CD4-positive, alpha-beta T cell treated with Interleukin-6 at 100 ng/mL for 8 hours (primary cell): ENCODE measurements at places on chromosomes 5 and 9.

GRCh38 chr5:124679578-124680199, 66.8 kb downstream of the ZNF608 start:
- no peak for DNase-seq

DNA sequence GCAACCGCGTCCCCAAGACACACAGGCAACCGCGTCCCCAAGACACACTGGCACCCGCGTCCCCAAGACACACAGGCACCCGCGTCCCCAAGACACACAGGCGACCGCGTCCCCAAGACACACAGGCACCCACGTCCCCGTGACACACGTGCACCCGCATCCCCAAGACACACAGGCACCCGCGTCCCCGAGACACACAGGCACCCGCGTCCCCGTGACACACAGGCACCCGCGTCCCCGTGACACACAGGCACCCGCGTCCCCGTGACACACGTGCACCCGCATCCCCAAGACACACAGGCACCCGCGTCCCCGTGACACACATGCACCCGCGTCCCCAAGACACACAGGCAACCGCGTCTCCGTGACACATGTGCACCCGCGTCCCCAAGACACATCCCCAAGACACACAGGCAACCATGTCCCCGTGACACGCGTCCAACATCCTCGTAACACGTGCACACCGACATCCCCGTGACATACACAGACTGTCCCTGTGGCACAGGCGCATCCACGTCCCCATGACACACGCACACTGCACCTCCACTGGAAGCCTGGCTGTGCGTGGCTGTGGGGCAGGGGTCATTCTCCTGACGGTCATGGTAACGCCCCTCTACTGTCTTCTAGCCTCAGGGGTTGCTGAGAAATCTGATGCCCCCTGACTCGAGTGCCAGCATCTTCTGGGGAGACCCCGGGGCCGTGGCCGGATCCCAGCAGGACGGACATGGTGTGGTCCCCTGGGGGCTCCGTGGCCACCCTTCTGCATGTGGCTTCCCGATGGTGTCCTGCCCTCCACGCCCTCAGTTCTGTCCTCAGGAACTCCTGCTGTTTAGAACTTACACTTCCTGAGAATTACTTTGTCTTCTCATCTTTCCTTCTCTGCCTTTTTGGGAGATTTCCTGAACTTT, 24.1 kb downstream of the EXD3 start:
- no peak for DNase-seq

DNA sequence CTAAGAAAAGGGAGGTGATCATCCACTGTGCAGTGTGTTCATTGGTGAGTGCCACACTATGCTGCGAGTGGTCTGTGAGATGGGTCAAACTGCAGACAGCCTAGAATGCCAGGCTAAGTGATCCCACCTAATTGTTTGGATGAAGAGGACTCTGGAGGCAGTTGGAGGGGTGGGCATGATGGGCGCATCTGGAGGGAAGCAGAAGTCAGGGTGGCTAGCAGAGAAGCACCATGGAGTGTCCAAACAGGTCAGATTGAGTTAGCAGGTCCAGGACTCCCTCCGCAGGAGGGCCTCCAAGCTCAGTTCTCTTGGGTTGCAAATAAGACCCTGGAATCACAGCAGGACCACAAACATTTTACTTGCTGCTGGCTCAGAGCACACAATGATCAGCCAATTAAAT, 19.9 kb upstream of the ANGPTL2 start:
- no peak for DNase-seq

DNA sequence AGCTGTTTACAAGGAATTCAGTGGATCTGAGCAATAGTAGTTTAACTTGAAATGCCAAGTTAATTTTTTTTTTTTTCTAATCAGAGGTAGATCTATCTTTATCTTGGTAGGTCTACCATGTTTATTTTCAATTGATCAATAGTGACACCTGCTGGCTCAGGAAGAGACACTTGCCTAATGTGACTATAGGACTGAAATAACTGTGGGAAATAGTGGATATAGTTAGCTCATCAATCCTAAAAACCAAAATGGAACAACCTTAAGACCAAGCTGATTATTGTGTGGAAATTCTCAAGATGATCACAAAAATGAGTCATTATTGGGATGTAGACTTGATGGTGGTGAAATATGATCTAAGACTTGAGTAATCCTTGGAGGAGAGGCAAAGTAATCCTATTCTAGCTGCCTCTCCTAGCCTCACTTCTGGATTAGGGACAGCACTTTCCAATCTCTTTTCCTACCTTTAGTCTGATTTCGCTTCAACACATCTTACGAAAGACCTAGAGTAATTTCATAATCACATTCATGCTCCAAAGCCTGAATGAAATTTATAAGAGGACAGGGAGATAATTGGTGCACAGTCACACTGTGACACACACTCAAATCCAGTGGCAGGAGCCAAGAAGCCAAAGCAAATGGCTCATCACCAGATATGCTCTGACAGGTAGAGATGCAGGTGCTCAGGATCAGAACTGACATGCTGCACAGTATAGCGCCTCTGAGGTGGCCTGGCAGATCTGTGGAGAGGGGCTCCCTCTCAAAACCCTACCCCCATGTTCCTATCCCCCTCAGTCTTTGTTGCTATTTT, 156.3 kb downstream of the HMHB1 start:
- DNase-seq = peak; percentile 23

GRCh38 chr5:147512659-147513379, 3.0 kb upstream of the DPYSL3 start:
- no peak for DNase-seq

- no peak for DNase-seq
These were observed 267.3 kb downstream of the MLLT3 start for GRCh38 chr9:20355022-20355421.

- no peak for DNase-seq
These were observed 782.4 kb upstream of the WWC1 start for GRCh38 chr5:167509076-167509475.

GRCh38 chr5:58794875-58795274, 212.0 kb downstream of the RAB3C start:
- no peak for DNase-seq

DNA sequence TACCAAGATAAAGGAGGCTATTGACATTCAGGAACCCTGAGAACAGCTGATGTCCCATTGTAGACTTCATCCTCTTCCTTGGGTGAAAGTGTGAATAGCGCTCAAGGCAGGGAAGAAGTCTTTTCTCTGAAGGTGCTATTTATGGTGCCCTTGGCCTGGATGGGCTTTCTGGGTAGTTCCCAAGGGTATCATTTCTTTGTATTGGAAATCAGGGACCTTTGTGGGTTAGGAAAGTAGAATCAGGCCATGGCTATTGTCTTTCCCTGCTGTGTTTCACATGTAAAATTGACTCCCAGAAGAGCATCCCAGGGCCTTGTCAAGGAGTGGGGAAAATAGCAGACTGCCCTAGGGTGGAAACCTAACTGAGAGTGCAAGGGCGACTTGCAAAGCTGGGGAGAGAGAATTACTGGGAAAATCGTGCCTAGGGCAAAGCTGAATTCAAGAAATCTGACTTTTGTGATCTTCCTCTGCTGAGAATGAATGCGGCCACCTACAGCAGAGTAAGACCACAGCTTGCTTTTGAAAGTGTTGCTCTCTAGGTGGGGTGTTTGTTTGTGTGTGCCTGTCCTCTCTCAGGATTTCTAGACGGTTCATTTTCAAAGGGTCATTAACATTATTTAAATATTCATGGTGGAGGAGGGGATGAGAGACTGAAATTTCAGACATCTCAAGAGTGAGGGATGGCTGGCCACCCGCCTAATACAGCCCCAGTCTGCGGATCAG, 160.6 kb downstream of the C9orf152 start:
- no peak for DNase-seq

DNA sequence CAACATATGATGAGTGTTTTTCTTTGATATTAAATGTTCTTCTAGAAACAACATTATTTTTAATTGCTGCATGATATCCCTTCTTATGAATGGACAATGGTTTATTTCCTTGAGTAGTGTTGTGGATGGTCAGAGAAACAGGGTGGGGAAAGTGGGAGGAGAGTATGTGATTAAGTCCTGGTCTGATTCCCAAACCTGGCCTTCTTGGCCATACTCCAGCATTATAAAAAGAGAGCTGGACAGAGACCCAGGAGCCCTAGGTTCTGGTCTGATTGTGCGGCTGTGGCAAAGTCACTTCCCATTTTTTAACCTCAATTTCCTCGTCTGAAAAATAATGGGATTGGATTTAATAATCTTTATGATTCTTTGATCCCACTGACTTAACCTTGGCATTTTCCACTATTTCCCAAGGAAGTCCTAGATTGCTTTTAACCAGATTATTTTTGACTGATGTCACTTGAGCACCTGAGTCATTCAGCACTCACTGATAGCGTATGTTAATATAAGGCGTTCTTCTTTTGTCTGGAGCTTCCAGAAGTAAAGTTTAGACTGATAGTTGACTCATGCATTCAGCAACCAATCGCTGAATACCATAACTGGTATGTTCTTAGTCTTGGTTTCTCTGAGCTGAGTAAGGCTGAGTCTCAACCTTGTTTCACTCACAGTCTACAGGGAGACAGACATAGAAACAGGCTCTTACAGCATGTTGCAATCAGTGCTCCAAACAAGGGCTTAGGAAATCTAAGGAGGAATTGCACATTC, 26.2 kb downstream of the OSMR start:
- no peak for DNase-seq

- DNase-seq = peak; percentile 32
These were observed 87.5 kb upstream of the SSBP2 start for GRCh38 chr5:81838307-81838906.

- DNase-seq = no peak
These were observed 31.1 kb downstream of the FOXD1 start for GRCh38 chr5:73417303-73418034.

DNA sequence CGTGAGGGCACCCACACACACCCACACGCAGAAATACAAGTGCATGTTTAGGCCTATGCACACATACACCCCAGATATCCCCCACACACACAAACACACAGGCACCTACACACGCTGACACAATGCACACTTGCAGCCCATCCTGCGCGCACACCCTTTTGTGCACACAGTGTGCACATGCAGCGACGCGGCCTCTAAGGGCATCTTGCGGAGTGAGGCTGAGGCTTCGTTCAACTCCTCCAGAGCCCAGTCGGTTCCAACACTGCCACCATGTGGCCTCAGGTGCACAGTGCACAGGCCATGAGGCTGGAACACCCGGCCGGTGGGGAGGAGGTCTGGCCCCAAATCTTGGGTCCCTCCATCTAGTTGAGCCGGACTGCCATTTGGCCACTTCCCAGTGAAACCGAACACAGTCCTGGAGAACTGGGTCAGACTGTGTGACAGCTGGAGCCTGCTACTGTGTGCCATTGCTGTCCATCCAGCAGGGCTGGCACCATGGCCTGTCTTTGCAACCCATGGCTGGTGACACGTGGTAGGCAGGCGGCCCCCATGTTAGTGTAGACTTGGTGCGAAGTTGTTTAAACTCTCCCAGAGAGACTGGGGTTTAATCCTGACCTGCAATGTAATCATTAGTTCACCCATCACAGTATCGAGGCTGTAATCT, 97.7 kb upstream of the MVB12B start:
- peak; percentile 50 for DNase-seq

GRCh38 chr9:97506306-97506705, 4.8 kb downstream of the TMOD1 start:
- no peak for DNase-seq

DNA sequence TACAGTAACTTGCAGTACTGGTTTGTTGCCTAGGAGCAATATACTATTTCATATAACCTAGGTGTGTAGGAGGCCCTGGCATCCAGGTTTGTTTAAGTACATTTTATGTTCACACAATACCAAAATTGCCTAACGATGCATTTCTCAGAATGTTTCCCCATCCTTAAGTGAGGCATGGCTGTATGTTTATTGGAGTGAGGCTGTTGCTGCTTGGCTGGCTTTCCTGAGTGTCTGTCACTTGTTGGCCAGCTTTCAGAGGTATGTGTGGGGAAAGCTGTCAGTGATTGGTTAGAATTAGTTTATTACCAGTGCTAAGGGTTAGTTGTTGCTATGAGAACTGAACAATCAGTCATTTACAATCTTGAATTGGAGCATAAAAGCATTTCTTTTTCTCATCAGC, 154.1 kb upstream of the CDH12 start:
- DNase-seq = no peak

- no peak for DNase-seq
These were observed 861 bp downstream of the MTX3 start for GRCh38 chr5:79990205-79990597.

- no peak for DNase-seq
These were observed 4.0 kb upstream of the FOXB2 start for GRCh38 chr9:77015327-77016048.

- no peak for DNase-seq
These were observed 294 bp downstream of the ADRB2 start for GRCh38 chr5:148826739-148827070.

GRCh38 chr5:76867038-76867437, 17.2 kb downstream of the S100Z start:
- DNase-seq = no peak

GRCh38 chr5:125484272-125484741, 737.9 kb upstream of the ZNF608 start:
- no peak for DNase-seq

- no peak for DNase-seq
These were observed 16.5 kb upstream of the AHRR start for GRCh38 chr5:305050-305449.

DNA sequence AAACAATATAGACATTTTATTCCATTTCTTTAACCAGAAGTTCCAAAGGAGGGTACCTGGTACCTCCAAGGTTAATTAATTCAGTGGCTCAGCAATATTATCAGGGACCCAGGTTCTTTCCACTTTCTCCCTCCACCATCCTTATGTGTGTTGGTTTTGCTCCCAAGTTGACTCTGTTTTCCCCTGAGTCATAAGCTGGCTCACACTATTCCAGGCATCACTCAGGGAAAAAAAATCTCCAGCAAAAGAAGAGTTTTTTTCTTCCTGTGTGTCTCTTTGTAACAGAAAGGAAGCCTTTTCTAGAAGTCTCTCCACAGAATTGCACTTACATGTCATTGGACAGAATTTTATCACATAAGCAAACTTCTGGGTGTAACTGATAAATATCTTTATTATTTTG, 31.2 kb upstream of the GALNT10 start:
- DNase-seq = no peak

DNA sequence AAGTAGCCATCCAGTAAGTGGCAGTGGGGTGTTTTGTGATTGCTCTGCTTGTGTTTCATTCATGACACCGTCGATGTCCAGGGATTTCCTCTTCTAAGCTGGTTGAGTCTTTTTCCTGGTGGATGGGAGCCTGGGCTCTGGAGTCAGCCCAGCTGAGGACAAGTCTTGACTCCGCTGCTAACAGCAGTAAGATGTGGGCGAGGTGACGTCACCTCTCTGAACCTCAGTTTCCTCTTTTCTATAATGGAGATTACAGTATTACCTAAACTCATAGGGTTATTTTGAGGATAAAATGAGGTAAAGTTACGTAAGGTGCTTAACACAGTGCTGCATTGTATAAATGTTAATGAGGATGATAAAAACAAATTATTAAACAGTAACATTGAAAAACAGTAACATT, 21.3 kb downstream of the FGF1 start:
- no peak for DNase-seq

- DNase-seq = no peak
These were observed 369.6 kb downstream of the CYLC2 start for GRCh38 chr9:103364753-103365152.

- no peak for DNase-seq
These were observed 439.6 kb upstream of the NMUR2 start for GRCh38 chr5:152844713-152845112.

- peak; percentile 78 for DNase-seq
These were observed 232.8 kb downstream of the DOCK8 start for GRCh38 chr9:447230-448025.

- no peak for DNase-seq
These were observed 134.1 kb downstream of the TRPM6 start for GRCh38 chr9:74753650-74754049.
